K562 (cell line): ENCODE measurements at places on chromosomes 16 and 17.

- H3K36me3 ChIP-seq = no peaks in the 10 kb centered on the region
- H3K27me3 ChIP-seq = no peaks in the 10 kb centered on the region
- no peak overlapping the region for H3K27ac ChIP-seq
- DNase-seq = peak; percentile 29
- H3K4me3 ChIP-seq = no peak overlapping the region
Observed at GRCh38 chr17:27430882-27431491, 25.3 kb upstream of the KSR1 start.

DNA sequence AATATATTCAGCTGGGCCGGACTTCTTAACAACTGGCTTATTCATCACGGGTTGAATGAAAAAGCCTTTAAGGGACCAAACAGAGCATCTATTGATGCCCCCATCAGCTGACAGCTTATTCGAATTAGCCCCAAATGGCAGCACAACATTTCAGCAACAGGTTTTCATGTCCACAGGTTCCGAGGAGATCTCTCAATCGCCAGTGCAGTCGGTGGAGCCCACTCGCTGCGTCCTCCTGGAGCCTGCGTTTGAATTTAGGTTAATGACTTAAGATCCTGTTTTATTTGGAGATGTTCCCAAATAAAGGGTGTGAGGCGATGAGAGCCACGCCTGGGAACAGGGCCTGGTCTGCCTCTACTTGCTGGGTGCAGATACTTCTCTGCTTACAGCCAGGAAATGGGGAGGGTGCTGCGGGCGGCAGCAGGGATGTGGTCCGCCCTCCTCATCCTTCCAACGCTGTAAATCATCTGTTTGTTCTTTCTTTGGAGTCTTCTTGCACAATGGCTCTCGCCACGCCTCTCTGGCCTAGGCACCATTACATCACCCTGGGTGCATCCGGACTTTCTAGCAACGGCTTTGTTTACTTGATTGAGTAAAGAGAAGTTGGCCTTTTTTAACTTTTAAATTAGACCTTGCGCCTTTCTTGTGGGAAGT is 22.6 kb downstream of the NDE1 start:
- no peak overlapping the region for H3K4me3 ChIP-seq
- no peak overlapping the region for H3K27ac ChIP-seq
- no peaks in the 10 kb centered on the region for H3K4me1 ChIP-seq

DNA sequence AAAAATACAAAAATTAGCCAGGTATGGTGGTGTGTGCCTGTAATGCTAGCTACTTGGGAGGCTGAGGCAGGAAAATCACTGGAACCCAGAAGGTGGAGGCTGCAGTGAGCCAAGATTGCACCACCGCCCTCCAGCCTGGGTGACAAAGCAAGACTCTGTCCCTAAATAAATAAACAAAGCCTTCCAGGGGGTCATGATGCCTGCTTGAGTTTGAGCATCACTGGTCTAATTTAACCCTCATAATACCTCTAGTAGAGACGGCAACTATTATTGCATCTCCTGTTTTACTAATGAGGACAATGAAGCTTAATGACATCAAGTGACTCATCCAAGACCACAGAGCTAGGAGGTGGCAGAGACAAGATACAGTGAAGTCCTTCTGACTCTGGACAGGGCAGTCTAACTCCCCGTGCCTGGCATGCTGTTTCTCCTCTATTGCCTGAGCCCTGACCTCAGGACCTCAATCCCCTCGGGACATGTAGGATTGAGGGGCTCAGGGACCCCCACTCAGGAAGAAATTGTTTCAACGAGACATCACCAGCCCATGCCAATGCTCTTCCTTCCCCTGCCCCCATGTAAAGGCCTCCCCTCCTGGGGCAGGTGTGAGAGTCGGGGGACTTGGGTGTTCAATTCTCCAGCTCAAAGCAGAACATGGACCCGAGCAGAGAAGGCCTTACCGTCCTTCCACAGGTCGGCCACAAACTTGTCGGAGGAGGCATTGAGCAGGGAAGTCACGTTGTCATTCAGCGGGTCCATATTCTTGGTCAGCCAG is 102.9 kb downstream of the NDE1 start:
- no peak for DNase-seq
- no peak overlapping the region for H3K4me3 ChIP-seq
- peaks cover 18% of the 10 kb centered on the region; the same call in 2 of the 3 replicates for H3K27me3 ChIP-seq
- no peak overlapping the region for H3K27ac ChIP-seq
- peaks cover 9% of the 10 kb centered on the region for H3K4me1 ChIP-seq
- no peaks in the 10 kb centered on the region for H3K36me3 ChIP-seq

DNA sequence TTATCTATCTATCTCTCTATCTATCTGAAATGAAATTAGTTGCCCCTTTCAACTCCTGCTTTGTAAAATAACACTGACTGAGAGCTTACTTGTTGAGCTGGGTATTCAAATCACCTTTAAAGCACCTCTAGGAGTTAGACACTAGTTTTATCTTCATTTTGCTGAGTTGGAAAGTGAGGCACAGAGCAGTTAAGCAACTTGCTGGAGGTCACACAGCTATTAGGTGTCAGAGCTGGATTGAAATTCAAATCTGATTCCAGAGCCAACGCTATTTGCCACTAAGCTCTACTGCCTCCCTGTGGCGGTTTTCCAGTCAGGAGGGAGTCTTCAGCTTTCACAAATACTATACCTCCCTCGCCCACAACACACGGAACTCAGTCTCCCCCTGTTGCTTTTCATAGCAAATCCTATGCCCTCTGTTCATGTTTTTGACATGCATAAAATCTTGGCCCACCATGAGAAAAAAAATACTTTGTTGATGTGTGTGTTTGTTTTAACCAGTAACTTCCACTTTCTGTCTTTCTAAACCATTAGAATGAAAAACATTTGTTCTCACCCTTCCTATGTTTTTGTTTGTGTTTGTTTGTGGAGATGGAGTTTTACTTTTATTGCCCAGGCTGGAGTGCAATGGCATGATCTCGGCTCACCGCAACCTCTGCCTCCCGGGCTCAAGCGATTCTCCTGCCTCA is 74.8 kb upstream of the SMURF2 start:
- DNase-seq = no peak
- H3K27ac ChIP-seq = no peak overlapping the region
- H3K36me3 ChIP-seq = no peaks in the 10 kb centered on the region
- no peak overlapping the region for H3K4me3 ChIP-seq
- H3K4me1 ChIP-seq = peaks cover 4% of the 10 kb centered on the region; the same call in 1 of the 2 replicates
- no peaks in the 10 kb centered on the region for H3K27me3 ChIP-seq
